Stimulated activated naive CD8-positive, alpha-beta T cell treated with anti-CD3 and anti-CD28 coated beads, Interleukin-15, Interleukin-2, amounts not matched to agents 100 U/mL and 50 U/mL, for 24 hours (primary cell): ENCODE measurements at places on chromosomes 16 and 17.

DNA sequence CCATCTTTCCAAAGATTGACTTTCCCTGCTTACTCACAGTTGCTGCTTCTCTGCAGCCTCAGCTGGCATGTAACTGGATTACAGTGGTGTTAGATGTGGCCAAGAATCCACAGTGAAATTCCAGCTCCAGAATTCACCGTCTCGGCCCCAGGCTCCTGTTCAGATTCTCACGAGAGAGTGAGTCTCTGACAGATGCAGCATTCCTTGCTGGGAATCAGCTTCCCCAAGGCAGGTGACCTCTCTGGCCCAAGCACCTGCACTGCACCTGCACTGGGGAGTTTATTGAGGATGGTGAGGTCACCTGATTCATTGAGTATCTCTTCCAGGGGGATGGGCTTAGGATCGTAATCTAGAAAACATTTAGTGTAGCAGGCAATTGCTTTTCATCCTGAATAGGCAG, 600.5 kb upstream of the RBFOX1 start:
- DNase-seq: no peak

GRCh38 chr17:19386974-19387920, at the start of gene MFAP4:
Gene MFAP4, minus strand, starts transcription at chr17:19387190. Its CDS starts 35 bp downstream, at chr17:19387155.
- DNase-seq: no peak

DNA sequence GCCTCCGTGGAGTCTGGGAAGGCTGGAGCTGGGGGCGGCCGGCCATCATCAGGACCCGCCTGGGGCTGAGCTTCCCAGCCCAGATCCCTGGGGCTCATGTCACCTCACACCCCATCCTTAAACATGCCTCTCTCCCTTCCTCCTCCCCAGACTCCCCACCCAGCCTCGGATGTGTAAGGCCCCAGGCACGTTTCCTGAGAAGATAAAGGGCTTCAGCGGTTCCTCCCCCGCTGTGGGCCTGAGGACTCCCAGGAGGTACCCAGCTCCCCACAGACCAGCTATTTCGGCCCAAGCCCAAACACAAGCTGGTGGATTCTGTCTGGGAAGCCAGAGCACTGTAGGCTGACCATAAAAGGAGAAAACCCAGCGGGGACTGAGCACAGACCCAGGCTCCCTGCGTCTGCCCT, 49.2 kb downstream of the MYH11 start:
- no peak for DNase-seq

DNA sequence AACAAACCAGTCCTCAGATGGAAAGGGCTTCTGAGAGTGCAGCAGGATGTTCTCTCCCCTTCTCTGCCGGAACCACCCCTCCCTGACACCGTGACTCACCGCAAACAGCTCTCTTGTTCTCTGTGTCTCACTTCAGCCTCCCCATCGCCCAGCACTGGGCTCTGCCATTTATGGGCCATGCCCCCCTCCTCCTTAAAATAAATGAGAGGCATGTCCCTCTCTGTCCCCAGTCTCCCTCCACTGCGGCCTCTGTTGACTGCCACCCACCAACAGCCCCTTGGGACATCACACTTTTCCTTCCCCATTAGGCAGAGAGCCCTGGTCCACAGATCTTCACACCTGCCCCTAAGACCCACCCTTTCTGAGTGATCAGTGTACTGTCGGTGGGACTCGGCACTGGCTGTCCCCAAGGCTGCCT, 6.3 kb downstream of the CCDC102A start:
- DNase-seq: peak; percentile 75

GRCh38 chr16:14634389-14634725, 1.6 kb downstream of the BFAR start:
- no peak for DNase-seq

DNA sequence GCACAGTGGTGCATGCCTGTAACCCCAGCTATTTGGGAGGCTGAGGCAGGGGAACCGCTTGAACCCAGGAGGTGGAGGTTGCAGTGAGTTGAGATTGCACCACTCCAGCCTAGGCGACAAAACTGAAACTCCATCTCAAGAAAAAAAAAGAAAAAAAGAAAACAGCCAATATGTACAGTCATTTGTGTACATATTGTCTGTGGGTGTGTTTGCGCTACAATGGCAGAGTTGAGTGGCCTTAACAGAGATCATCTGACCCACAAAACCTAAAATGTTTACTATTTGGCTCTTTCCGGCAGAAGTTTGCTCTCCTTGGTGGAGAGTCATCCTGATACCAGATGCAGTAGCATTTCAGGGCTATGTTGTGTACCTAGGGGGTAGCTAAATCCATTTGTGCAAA, 57.9 kb downstream of the ARSG start:
- DNase-seq: no peak

DNA sequence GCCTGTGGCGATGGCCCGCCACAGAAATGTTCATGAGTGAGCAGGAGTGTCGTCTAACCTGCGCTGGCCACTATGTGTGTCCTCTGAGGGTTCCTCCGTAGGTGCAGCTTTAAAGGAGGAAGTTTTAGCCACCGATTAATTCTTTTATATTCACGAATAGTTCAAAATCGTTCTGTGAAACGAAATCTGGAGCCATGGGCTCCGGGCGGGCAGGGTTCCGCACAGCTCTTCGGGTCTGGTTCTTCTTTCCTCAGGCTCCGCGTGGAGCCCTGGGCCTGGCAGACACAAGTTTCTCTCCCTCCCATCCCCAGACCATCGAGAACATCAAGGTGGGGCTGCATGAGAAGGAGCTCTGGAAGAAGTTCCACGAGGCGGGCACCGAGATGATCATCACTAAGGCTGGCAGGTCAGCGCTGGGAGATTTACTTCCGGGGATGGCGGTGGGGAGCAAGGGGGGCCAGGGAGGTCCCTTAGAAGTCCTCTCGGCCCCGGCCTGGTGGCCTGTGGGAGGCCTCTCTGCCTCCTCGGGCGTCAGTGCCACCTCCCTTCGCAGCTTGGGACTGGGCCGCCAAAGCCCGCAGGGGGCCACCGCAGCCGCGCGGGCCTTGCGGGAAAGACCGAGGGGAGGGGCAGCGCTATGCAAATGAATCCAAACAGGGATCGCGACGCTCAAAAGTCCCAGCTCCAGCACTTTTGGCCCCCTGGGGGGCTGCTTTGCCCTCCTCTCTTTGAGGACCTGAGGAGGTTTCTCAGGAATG, 5.2 kb downstream of the TBX4 start:
- no peak for DNase-seq

- DNase-seq: no peak
Measured at GRCh38 chr17:59668816-59669215, 38.4 kb downstream of the PTRH2 start.

DNA sequence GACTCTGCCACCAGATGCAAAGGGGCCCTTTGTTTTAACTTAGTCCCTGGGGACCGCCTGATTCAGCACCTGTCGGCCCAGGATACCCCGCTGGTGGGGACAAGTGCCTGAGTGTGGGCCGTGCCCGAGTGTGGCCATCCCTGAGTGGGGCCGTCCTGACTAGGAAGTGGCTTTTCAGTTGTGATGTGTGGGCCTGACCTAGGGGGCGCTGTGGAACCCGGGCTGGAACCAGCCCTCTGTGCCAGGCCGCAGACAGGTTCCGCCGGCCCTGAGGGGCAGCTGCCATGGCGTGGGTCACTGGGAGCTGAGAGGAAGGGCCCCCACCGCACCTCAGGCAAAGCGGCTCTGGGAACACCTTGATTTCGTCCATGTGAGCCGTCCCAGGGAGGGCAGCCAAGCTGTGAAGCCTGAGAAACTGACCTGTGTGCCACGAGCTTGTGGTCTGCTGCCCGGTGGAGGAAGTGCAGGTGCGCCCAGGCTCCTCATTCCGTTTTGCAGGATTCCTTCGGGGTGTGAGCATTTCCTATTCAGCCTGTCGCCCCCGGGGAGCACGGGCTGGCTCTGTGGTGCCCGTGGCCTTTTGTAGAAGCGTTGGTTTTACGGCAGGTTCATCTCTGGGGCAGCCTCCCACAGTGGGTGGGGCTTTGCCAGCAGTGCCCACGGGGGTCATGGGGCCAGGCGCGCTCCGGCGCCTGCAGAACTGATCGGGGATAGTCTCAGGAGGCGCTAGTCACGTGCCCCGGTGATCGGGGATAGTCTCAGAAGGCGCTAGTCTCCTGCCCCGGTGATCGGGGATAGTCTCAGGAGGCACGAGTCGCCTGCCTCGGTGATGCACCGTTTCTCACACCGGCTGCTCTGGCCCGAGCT, 5.3 kb downstream of the RPL13 start:
- DNase-seq: peak; percentile 81

GRCh38 chr16:50944033-50944432, 202.1 kb downstream of the CYLD start:
- DNase-seq: no peak

GRCh38 chr17:2435181-2435741, 34.4 kb upstream of the MNT start:
- DNase-seq: no peak

GRCh38 chr16:57689762-57690558, 4.6 kb upstream of the DRC7 start:
- DNase-seq: peak; percentile 52

- DNase-seq: no peak
Measured at GRCh38 chr16:74792225-74792624, 17.6 kb upstream of the FA2H start.

DNA sequence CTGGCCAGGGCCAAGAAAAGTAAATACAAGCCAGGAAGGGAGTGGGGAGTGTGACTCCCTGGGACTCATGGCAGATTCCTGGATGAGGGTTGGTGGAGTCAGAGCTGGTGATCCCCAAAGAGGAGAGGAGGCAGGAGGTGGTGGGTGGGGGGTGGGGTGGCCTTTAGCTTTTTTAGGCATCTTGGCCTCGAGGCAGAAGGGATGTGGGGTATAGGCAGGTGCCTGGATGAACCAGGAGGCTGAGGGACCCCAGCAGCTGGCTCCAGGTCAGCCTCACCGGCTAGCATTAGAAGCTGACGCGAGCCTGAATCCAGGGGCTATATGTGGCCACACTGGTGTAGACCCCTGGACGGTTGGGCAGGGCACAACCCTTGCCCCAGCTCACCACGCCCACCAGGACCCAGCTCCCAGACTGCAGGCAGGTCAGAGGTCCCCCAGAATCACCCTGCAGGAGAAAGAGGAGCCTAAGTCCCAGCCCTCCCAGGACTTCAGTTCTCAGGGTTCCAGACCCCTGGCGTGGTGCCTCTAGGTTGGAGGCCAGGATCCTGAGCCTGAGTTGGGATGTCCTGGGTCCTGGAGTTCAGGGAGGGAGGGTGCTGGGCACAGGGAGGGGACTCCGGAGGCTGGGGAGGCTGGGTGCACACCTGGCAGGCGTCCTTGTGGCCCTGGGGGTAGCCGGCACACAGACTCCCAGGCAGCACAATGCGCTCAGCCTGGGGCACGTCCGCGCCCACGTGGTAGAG, 2.8 kb downstream of the PRSS33 start:
- no peak for DNase-seq

DNA sequence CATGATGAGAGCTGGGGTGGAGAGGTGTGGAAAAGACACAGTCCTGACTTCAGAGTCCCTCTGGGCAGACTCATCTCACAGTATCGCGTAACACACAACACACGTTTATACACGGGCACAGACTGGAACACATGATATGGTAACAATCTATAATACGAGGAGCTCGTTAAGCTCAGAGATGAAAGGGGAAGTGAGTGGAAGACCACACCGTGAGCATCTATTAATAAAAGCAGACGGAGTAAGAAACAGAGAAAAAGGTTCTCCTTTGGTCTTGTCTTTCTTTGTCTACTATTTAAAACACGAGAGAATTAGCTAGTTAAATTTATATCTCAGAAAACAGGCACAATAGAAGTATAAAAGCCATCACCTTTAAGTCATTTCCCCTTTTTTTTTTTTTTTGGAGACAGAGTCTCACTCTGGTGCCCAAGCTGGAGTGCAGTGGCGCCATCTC, 13.5 kb downstream of the ANKRD11 start:
- no peak for DNase-seq

GRCh38 chr16:67430977-67431774, at the start of gene HSD11B2:
Gene HSD11B2, plus strand, starts transcription at chr16:67431121. Its CDS starts 128 bp downstream, at chr16:67431249.
- DNase-seq: peak; percentile 39
